ENCODE measurements at places on chromosomes 1 and 21.

GRCh38 chr1:223301371-223301770 is 62.6 kb downstream of the SUSD4 start:
- no peak for DNase-seq

GRCh38 chr1:109263597-109264378 is 14.4 kb downstream of the CELSR2 start:
- peak; percentile 86 for DNase-seq

DNA sequence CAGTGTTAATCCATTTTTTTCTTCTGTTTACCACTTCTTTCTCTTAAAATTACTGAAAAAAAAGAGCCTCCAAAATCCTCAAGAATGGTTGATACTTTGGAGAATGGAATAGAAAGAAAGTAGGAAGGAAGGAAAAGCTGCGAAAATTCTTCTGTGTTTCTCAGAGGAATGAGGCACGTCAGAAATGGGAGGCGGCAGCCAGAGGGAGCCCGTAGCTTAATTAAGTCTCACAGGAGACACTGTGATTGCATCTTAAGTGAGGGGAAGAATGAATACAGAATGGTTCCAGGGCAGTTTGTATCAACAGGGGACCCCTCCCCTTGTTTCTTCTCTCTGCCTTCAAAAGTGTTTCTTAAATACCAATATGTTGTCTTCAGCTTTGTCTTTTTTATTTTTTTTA is 1099.5 kb downstream of the PLA2G4A start:
- no peak for DNase-seq

GRCh38 chr1:109832945-109833344 is 69.2 kb upstream of the EPS8L3 start:
- DNase-seq: no peak

DNA sequence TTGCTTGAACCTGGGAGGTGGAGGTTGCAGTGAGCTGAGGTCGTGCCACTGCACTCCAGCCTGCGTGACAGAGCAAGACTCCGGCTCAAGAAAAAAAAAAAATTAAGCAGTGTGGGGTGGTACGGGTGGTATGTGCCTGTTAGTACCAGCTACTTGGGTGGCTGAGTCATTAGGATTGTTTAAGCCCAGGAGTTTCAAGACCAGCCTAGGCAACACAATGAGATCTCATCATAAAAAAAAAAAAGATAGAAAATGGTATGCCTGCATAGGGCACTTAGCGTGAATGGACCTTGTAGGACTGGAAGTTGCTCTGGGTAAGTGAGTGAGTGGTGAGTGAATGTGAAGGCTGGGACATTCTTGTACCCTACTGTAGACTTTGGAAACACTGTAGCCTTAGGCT is 37.0 kb downstream of the TBCE start:
- DNase-seq: no peak

DNA sequence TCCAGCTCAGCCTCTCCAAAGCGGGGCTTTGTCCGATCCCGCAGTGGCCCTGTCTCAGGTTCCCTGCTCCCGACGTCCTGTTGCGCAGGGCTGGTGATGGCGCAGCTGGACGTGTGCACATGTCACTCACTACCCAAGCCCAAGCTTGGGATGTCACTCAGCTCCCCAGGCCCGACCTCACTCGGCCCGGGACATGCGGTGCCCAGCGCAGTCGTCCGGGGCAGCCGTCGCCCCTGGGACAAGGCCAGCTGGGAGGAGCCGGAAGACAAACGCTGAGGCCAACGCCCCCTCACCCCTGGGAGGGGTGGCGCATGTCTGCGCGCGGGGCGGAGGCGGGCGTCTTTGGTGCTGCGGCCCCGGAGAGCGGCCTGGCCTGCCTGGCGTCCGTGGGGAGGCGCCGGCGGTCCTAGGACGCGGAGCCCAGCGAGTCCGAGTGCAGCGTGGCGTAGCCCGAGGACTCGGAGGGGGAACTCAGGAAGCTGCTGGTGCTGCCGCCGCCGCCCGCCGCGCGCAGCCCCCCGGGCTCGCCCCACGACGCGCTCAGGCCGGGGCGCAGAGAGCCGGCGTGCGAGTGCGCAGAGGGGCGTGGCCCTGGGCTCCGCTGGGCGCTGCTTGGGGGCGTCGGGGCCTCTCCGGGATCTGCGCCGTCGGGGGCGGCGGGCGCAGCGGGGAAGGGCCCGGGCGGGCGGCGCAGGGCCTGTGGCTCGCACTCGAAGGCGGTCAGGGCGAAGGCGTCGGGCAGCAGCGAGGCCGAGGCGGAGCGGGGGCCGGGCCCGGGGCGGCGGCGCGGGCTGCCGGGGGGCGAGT is 5.2 kb downstream of the HES3 start:
- no peak for DNase-seq

- no peak for DNase-seq
Observed at GRCh38 chr1:91817211-91817905, 68.6 kb downstream of the TGFBR3 start.

DNA sequence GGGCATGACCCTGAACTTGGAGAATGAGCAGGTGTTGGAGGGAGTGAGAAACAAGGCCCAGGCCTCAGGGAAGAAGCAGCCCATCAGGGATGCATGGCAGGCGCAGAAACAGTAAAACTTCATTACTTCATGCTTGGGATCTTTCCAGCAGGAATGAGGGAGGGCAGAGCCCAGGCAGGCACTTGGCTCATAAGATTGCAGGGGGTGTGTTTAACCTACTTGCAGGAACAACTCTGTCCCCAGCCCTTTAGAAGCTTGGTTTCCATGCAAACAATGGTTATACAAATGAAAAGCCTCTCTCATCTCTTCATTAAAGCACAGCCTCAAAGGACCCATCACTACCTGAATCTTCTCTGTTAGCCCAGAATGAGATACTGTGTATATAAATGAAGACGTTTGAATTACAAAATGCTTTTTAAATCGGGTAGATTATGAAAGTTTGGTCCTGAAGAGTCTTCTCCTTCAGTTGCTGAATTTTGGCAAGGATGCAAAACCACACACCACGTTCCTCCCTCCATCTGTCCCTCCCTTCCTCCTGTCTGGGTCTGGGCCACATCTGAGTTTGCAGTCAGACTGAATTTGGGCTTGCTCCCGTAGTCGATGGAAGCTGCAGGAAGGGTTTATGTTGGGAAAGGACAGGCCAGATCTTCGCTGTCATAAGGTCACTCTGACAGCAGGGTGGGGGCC is 154.4 kb upstream of the KLHDC7A start:
- no peak for DNase-seq

DNA sequence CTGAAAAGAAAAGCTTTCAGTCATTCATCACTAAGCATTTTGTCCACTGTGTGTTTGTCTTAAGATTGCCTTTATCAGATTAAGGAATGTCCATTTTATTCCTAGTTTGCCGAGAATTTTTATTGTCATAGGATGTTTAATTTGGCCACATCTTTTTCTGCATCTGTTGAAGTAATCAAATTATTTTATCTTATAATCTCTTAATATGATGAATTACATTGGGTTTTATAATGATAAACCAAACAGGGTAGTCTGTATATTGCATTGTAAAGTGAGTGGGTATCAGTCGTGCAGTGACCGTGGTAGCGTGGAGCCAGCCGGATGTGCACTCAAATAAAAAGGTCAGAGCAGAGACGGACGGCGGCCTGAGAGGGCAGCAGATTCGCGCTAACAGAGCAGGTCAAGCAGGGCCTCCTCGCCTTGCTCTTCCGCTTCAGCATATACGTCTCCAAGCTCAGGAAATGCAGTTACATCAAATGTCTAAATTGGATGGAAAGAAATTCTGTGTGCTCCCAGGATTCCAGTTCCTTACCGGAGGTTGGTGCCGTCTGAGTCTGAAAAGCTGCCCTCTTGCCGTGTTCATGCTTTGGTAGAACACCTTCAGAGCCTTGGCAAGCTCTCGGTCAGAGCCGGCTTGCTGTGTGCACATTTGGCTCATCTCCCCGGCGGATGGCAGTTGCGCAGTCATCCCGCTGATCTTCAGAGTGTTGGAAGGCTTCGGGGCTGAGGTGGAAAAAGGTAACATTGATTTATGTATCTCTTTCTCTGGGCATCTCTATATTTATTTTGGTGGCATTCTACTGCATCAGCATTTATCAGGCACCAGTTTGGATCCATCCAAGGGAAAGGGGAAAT is 51.5 kb downstream of the SCCPDH start:
- DNase-seq: no peak

DNA sequence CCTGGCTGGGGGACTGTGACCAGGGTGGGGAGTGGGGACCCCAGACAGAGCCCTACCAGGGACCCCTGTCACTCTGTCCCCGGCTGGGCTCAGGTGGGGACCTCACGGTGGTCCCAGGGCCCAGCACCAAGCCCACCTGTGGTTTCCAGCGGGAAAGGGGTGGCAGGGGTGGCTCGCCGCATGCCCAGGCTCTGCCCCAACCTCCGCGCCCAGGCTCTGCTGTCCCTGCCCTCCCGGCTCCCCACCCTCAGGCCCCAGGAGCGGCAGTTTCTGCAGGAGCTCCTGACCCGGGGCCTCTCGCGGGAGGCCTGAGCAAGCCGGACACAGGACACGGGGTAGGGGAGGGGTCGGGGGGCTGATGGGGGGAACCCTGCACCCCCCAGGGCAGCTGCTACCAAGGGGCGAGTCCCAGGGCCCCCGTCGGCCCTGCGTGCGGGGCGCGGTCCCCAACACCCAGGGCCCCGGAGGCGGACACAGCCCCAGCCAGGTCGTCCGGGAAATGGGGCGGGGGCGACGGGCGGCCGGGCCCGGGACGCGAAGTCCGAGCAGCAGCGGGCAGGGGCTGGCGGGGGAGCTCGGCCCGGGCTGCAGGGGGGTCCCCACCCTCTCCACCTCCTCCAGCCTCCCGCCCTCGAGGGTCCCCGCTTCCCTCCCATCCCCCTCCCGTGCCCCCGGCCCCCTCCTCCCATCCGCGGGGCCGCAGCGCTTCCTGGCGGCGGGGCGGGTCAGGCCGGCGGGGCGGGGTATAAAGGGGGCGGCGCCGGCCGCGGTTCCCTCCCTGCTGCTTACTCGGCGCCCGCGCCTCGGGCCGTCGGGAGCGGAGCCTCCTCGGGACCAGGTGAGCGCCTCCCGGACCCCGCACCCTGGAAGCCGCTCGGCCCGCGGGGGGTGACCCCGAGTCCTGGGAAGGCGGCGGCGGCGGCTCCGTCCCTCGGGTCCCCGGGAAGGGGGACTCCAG is at the start of gene COL6A2:
Gene COL6A2 (plus strand): TSS at position 777 of the 958 bp plus-strand sequence.
- peak; percentile 88 for DNase-seq

GRCh38 chr1:225541383-225541782 is 111.5 kb downstream of the ENAH start:
- DNase-seq: no peak

- DNase-seq: peak; percentile 72
Observed at GRCh38 chr1:16630661-16631247, 17.4 kb upstream of the NBPF1 start.

Measured in tibial artery (tissue), 4 donors.